ENCODE measurements at places on chromosomes 2 and 18.

DNA sequence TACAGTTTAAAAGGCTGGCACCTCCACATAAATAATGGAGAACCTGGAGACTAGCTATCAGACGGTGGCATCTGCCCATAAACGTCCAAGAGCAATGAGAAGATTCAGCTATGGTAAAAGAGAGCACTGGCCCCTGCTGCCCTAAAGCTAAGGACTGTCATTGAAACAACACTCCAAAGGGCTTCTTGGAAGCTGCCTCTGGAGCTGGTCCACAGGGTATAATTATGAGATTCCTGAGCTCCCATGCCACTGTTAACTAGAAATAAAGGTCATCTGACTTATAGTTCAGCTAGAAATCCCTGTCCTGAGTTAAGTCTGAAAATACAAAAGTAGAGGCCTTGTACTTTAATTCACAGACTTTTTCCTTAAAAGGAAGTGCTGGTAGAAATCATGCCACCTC, 39.9 kb upstream of the RBMS1 start:
- no peak for DNase-seq

GRCh38 chr2:128306081-128306930, 12.4 kb downstream of the HS6ST1 start:
- no peak for DNase-seq

DNA sequence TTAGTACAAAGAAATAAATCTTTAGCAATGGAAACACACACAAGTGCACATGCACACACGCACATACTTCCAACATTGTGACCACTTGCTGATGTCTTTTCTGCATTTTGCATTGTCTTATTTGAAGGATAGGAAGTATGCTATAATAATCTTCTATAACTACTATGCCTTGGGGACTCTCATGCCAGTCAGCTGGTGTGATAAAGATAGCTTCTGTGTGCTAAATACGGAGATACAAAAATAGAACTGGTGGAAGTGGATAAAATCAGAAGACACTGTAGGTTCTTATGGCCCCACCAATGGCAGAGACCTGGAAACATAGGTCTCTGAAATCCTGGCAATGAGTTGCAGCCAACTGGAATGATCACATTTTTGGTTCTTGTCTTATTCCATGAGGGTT, 31.5 kb upstream of the RASGRP3 start:
- DNase-seq, result no peak

- no peak for DNase-seq
Observed at GRCh38 chr18:63302220-63302619, 17.3 kb downstream of the BCL2 start.

- DNase-seq, result no peak
Observed at GRCh38 chr2:160334028-160334741, 134.1 kb upstream of the ITGB6 start.

- no peak for DNase-seq
Observed at GRCh38 chr2:168515502-168515901, 59.4 kb downstream of the CERS6 start.

DNA sequence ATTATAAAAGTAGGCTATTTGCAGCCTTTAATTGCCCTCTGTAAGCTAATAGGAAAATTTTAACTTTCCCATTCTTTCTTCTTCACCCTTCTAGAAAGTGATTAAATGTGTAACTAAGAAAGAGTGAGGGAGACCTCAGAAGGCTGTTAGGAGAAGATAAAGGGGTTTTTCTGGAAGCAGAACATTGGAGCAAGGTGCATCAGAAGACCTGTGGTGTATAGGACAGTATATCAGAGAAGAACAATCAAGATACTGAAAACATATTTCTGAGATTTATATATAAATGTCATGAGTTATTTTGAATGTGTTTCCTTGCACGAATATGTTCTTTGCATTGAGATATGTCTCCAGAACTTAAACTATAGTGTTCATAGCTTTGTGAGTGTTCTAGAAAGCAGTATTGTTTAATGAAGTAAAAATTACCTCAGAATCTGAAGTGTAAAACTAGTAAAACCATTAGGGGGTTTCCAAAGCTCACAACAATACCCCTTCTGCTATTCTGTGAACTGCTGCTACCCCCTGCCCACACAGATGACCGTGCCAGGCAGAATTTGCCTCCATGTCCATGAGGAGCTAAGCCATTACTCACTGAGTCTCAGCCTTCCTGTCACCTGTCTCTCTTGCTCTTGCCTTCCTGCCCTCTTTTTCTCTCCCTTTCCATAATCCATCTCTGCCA, 537.9 kb downstream of the EPHA4 start:
- no peak for DNase-seq

GRCh38 chr18:9571546-9571945, 42.8 kb downstream of the PPP4R1 start:
- DNase-seq, result no peak

DNA sequence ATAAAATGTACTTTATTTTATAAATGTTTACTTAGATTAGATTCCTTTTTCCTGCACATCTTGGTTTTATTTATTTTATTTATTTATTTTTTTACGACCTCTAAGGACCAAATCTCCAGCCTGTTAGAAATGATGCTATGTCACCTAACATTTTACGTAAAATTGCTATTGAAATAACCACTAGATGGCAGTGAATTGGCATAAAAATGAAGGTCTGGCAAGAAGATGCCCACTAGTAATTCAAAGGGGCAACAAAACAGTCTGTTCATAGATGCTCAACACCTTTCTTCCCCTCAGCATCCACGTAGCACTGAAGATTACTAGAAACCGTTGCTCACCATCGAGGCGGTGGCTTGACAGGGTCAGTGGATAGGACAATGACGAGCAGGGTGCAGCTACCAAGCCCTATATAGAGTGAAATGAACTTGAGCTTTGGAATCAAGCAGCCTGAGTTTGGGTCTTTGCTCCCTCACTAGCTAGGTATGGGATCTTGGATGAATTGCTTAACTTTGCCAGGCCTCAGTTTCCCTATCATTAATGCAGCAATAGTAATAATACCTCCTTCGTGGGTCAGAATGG, 128.7 kb upstream of the L3MBTL4 start:
- no peak for DNase-seq

DNA sequence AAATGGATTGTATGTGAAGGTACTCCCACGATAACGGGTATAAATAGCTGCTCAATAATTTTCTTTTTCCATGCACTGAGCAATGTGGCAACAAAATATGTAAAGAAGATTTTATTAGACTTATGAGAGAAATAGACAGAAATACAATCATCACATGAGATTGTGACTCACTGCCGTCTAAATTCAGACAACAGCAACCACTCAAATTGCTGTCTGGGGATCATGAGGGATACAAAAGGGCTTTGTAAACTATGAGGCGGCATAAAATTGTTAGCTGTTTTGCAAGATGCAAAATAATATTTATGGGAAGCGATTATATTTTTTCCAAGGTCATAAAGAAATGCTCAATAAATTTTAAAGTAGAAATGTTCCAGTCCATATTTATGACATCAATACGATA, 259.1 kb upstream of the AGAP1 start:
- no peak for DNase-seq

- no peak for DNase-seq
Observed at GRCh38 chr2:215419769-215420470, 15.9 kb downstream of the FN1 start.

DNA sequence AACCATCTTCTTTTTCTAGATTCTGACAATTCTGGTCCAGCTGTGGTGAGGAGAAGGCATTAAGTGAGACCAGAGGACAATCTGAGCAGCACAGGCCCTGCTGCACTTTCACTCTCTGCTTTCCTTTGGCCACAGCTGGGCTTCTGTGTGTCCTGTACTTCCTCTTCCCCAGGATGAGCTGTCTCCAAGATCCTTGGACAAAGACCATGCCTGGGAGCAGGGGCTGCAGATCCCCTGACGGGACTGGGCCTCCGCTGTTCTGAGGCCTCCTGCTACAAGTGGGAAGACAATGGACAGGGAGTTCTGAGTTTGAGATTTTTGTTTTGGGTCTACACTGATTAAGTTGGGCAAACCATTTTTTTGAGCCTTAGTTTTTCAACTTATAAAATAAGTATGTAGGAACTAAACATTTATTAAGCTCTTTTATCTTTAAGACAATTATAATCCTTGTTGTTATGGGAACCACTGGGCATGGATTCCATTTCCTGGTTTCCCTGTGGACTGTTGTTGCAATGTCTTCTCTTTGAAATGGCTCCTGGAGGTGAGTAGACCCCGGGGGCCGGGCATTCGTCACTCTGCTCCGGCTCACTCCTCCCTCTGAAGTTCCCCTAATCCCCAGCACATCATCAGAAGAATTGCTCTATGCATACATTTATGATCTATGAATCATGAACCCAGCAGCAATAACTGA, 266.6 kb downstream of the ACTR3 start:
- no peak for DNase-seq

DNA sequence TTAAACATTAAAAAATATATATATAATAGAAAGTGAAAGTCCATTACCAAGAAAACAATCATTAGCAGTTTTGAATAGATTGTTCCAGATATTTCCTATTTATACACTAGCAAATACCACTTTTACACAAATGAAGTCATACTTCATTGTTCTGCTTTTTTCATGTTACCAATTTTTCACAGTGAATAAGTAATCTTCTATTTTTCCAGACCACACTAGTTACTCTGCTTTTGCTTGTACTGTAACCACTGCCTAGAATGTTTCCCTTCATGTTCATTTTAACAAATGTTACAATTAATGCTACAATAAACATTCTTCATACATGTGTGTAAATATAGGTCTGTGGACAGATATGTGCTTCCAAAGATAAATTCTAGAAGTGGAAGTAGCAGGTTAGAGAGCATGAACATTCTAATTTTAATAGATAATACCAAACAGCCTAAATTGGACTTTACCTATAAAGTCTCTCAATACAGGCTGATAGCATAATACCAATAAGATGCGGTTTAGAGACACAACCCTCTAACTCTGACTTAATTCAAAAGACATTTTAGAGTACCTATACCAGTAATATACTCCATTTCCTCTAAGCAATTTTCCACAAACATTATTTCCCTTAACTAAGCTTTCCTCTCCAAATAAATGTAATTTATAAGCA, 17.0 kb downstream of the ITSN2 start:
- DNase-seq, result no peak

DNA sequence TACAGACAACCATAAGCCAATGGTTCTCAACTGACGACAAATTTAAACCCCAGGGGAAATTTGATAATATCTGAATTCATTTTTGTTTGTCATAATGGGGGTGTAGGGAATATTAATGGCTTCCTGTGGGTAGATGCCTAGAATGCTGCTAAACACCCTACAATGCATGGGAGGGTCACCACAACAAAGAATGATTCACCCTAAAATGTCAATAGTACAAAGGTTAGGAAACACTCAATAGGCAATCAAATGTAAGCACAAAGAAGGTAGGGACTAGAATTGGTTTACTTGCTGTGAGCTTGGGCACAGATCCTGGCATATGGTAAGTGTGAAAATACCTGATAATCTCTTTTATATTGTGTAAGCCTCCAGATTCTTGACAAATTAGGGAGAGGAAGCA, 20.1 kb upstream of the FANCL start:
- DNase-seq, result no peak

DNA sequence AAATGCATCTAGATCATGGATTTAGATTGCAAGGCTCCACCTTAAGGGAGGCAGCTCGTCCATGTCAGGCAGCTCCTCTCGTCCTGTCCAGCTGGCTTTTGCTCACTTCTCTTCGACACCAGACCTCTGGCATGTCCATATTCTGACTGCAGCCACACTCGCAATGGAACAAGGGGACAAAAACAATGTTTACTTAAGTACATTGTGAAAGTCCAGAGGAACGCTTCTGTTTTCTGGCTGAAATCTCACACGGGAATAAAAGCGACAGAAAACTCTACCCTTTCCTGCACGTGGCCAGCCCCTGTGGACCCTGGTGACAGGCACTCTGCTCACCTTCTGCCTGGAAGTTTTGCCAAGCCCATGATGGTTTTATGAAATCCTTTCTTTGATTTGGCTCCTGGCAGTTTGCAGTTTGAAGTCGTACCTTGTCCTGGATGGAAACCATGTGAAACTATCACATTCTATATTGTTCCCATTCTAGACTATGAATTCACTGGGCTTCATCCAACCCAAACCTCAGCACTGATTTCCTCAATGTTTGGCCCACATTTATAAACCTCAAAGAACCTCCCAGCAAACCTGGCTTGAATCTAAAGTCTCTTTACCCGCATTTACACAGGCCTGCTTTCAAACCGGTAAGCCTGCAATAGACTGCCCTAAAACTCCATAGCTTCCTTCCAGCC, 134.3 kb upstream of the PIEZO2 start:
- no peak for DNase-seq

DNA sequence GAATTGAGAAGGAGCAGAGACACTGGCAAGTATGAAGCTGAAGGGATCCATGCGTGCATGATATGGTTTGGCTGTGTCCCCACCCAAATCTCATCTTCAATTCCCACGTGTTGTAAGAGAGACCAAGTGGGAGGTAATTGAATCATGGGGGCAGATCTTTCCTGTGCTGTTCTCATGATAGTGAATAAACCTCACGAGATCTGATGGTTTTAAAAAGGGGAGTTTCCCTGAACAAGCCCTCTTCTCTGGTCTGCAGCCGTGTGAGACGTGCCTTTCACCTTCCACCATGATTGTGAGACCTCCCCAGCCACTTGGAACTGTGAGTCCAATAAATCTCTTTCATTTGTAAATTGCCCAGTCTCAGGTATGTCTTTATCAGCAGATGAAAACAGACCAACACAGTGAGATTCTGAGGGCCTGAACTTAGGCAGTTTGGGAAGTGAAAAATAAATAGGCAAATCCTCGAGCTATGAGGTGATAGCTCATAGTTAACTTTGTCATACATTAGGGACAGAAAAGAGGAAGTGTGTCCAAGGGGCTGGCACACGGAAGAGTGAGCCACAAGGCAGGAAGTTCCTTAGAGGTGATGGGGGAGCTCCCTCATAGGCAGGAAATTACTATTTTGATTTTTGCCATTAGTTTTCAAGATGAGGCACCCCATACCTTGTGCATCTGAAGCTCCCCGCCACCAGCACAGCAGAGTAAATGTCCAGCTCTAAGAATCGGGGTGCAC, 658.8 kb upstream of the ID2 start:
- DNase-seq, result no peak

- DNase-seq, result no peak
Observed at GRCh38 chr2:233817361-233817911, 36.9 kb downstream of the HJURP start.

DNA sequence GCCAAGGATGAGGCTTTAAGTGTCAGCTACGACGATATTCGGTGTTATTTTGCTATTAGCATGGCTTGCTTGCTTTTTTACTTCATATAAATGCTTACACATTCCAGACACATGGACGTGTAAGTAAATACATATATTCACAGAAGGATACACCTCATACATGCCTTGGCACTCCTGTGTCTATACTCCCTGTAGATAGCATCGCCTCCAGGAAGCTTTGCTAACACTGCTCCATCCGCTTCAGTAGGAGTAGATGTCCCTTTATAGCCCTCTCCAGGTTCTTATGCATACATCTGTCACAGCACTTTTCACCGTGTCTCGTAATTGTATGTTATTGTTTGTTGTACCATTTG, 27.5 kb upstream of the KCTD1 start:
- DNase-seq, result no peak
